ENCODE measurements at places on chromosomes 1 and 21. TPM values are rescaled to one million over a fixed set of nuclear protein-coding genes. Genes with fewer than 3 reads are reported as not detected.
A peak's percentile ranks its signal among the peaks of the same experiment; 100 is the strongest.

- H3K4me1 ChIP-seq, result peaks cover 41% of the 10 kb centered on the region
- H3K36me3 ChIP-seq, result peaks cover 3% of the 10 kb centered on the region
- peak; percentile 66 for DNase-seq
- H3K27ac ChIP-seq, result no peak overlapping the region
These were observed 2.0 kb downstream of the GFI1 start for GRCh38 chr1:92484472-92485380.

- no peaks in the 10 kb centered on the region for H3K27me3 ChIP-seq
- H3K27ac ChIP-seq, result 0 out of 2 replicates have a peak overlapping the region, but pooled peaks have one; percentile 46
- no peak for DNase-seq
- peak overlapping the region; percentile 29 for H3K4me3 ChIP-seq
These were observed 4.5 kb downstream of the SYDE2 start for GRCh38 chr1:85196358-85196757.

- no peak for DNase-seq
- H3K36me3 ChIP-seq, result no peaks in the 10 kb centered on the region
- H3K27ac ChIP-seq, result no peak overlapping the region
- H3K27me3 ChIP-seq, result no peaks in the 10 kb centered on the region
- peaks cover 14% of the 10 kb centered on the region for H3K4me1 ChIP-seq
These were observed 151.3 kb upstream of the COL6A1 start for GRCh38 chr21:45830221-45830640.

GRCh38 chr1:70168283-70168682 is 37.1 kb downstream of the LRRC40 start:
- H3K27ac ChIP-seq, result peak overlapping the region; percentile 64
- no peaks in the 10 kb centered on the region for H3K27me3 ChIP-seq
- no peak overlapping the region for H3K4me3 ChIP-seq
- peaks cover 5% of the 10 kb centered on the region for H3K4me1 ChIP-seq
- no peaks in the 10 kb centered on the region for H3K36me3 ChIP-seq
- DNase-seq, result no peak

GRCh38 chr1:186798960-186799688 is 29.6 kb upstream of the PLA2G4A start:
- no peaks in the 10 kb centered on the region for H3K27me3 ChIP-seq
- H3K4me3 ChIP-seq, result no peak overlapping the region
- H3K4me1 ChIP-seq, result no peaks in the 10 kb centered on the region
- DNase-seq, result no peak
- H3K36me3 ChIP-seq, result no peaks in the 10 kb centered on the region

GRCh38 chr1:28510273-28510969 is 4.6 kb downstream of the RCC1 start:
- H3K4me3 ChIP-seq, result peak overlapping the region; percentile 99
- H3K4me1 ChIP-seq, result peaks cover 40% of the 10 kb centered on the region
- H3K27ac ChIP-seq, result peak overlapping the region; percentile 99
- peaks cover 92% of the 10 kb centered on the region for H3K36me3 ChIP-seq

DNA sequence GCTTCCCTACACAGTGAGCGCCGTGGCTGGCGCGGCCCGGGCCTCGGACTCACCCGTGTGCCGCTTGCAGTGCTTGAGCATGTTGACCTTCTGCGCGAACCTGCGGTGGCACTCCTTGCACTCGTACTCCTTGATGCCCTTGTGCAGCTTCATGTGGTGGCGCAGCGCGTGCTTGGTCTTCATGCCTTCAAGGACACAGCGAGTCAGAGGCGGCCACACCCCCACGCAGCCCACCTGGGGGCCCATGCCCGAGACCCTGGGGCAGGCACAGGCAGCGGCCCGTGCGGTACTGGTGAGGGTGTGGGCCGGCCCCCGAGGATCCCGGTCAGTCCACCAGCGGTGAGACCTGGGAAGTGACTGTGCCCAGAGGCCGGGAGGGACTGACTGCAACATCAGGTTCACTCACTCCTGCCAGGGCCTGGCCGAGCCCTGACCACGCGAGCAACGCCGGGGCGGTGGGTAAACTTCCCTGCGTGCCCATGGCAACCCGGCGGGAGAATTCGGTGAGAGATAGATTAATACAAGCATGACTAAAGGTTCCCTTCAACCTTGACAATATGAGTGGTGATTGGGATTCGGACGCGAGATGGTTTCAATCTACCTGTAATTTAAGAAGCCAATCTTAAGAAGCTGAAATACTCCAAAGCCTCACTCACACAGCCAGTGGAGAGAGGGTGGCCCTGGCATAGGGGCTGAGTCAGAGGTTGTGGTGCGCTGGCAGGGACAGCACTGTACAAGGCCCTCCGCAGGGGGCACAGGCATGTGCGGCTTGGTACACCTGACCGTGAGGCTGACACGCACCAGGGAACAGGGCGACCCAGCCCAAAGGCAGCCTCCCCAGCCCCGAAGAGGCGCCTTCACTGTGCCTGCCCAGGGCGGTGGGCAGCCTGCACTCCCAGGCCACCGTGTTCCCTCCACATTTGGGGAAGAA is 49.1 kb upstream of the RIPK4 start:
- no peak for DNase-seq
- no peaks in the 10 kb centered on the region for H3K4me1 ChIP-seq
- no peak overlapping the region for H3K4me3 ChIP-seq
- H3K27me3 ChIP-seq, result no peaks in the 10 kb centered on the region
- no peak overlapping the region for H3K27ac ChIP-seq
- peaks cover 12% of the 10 kb centered on the region for H3K36me3 ChIP-seq

DNA sequence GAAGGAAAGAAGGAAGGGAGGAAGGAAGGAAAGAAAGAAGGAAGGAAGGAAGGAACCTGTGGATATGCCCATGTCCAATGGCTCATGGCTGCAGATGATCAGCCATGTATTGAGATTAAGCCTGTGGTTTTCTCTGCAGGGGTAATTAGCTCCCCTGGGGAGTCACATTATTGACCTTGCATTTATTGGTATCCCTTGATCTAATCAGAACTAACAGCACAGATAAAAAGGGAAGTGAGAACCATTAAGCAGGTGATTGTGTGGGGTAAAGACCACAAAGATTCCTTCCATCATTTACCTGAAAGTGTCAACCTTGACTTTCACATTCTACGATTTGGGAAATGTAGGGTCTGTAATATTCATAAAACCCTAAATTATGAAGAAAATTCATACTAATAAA is 390.7 kb downstream of the BRINP2 start:
- no peaks in the 10 kb centered on the region for H3K27me3 ChIP-seq
- no peaks in the 10 kb centered on the region for H3K4me1 ChIP-seq
- H3K4me3 ChIP-seq, result no peak overlapping the region
- DNase-seq, result no peak

- H3K4me3 ChIP-seq, result no peak overlapping the region
- no peak for DNase-seq
- H3K36me3 ChIP-seq, result no peaks in the 10 kb centered on the region
- no peak overlapping the region for H3K27ac ChIP-seq
- H3K27me3 ChIP-seq, result no peaks in the 10 kb centered on the region
These were observed 155.7 kb downstream of the TNFSF18 start for GRCh38 chr1:172895050-172895460.

GRCh38 chr1:161887730-161888287 is 121.7 kb downstream of the ATF6 start:
- H3K4me1 ChIP-seq, result peaks cover 3% of the 10 kb centered on the region
- no peak overlapping the region for H3K27ac ChIP-seq
- H3K27me3 ChIP-seq, result no peaks in the 10 kb centered on the region
- no peak overlapping the region for H3K4me3 ChIP-seq
- no peaks in the 10 kb centered on the region for H3K36me3 ChIP-seq
- no peak for DNase-seq

DNA sequence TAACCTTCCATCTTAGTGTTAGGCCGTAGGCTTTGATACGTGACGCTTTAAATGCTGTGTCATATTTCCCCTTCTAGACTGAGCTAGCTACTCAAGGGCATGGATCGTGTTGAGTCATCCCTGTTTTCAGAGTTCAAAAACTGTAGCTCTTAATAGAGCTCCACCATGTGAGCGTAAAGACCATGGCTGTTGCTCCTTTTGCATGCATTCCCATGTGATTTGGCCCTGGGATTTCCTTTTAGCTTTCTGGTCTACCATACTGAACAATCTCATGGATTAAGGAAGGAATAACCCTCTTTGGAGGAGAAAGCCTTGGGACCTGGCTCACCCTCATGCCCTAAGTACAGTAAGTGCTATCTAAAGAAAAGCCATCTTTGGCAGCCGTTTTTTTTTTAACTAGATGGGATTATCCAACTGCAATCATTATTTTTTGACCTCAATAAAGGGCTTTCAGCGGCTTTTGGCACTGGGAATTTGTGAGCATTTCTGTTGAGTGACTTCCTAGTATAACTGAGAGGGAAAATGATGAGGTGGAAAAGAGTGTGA is 76.6 kb downstream of the PLPP3 start:
- H3K27ac ChIP-seq, result no peak overlapping the region
- H3K4me3 ChIP-seq, result no peak overlapping the region
- H3K27me3 ChIP-seq, result no peaks in the 10 kb centered on the region
- peaks cover 33% of the 10 kb centered on the region for H3K4me1 ChIP-seq
- peaks cover 66% of the 10 kb centered on the region for H3K36me3 ChIP-seq

FCRL5 gene
- 0.70 TPM for total RNA-seq

DONSON gene
- 32.2 TPM for total RNA-seq

CCDC28B gene
- total RNA-seq, result 29.9 TPM

DNAJC28 gene
- 2.6 TPM for total RNA-seq

JAM2 gene
- total RNA-seq, result 6.4 TPM

PTGFR gene
- 0.11 TPM for total RNA-seq

MAB21L3 gene
- total RNA-seq, result not detected
